Stimulated activated CD4-positive, alpha-beta T cell treated with anti-CD3 and anti-CD28 coated beads, Interleukin-1b, Interleukin-23, amount 100 ng/mL, for 24 hours (primary cell): ENCODE measurements at places on chromosomes 5 and 9.

- no peak for DNase-seq
These were observed 59.1 kb upstream of the ZFAND5 start for GRCh38 chr9:72424131-72424530.

GRCh38 chr5:14675865-14676300, 11.4 kb downstream of the OTULIN start:
- DNase-seq, result no peak

DNA sequence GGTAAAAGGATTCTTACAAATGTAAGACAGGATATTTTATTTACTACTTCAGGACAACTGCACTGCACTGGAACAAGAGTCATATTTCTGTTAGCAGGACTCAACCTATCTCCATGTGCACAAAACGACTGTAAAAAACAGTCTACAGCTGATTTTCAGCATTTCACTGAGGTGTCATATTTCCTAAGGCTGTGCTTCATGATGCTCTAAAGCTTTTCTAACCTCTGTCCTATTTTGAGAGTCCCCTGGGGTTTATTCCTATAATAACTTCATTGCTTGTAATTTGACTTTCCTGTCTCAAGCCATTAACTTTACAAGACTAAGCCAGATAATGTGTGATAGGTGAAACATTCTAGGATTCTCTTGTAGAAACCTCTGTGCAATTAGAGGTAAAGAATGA, 472.3 kb downstream of the HINT1 start:
- DNase-seq, result no peak

DNA sequence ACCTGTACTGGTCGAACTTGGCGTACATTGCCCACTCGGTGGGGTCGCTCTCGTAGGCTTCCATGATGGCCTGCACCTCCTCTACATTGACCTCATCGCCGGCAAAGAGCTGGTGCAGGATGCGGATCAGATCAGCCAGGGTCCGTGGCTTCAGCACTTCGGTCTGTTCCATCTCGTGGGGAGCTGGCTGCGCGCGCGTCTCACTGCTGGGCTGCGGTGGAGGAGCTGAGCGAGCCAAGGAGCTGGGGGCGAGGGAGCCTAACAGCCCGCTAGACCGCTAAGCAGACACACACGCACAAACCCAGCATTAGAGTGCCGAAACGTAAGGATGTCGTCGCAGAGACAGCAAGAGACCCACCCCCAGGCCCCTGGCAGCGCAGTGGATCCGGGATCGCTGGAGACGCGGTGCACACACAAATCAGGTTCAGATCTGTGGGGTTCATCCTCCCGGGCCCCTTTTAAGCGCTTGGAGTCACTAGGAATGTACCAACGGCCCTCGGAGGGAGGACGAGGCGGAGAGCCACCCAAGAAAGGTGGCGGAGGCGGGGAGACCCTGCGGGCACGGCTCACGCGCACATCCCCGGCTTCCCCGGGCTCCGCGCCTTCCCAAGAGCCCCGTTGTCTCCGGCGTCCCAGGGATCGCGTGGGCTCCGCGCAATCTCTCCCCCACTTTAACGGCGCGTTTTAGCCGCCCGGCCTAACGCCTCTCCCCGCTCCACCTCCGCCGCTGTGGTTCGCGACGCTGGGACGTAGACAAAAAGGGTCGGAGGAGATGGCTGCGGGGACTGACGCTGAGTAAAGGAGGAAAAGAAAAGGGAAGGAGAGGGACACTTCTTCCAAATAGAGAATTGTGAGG, at the start of gene CDO1:
TSS of gene CDO1 (minus strand) at position 434 of the 856 bp plus-strand sequence. CDS start at position 172, 262 bp downstream.
- no peak for DNase-seq

- no peak for DNase-seq
These were observed 170.5 kb upstream of the SMIM23 start for GRCh38 chr5:171614971-171615653.

- DNase-seq, result no peak
These were observed 33.7 kb downstream of the LHX3 start for GRCh38 chr9:136171009-136171800.

GRCh38 chr5:142976861-142977260, 206.7 kb downstream of the ARHGAP26 start:
- no peak for DNase-seq

DNA sequence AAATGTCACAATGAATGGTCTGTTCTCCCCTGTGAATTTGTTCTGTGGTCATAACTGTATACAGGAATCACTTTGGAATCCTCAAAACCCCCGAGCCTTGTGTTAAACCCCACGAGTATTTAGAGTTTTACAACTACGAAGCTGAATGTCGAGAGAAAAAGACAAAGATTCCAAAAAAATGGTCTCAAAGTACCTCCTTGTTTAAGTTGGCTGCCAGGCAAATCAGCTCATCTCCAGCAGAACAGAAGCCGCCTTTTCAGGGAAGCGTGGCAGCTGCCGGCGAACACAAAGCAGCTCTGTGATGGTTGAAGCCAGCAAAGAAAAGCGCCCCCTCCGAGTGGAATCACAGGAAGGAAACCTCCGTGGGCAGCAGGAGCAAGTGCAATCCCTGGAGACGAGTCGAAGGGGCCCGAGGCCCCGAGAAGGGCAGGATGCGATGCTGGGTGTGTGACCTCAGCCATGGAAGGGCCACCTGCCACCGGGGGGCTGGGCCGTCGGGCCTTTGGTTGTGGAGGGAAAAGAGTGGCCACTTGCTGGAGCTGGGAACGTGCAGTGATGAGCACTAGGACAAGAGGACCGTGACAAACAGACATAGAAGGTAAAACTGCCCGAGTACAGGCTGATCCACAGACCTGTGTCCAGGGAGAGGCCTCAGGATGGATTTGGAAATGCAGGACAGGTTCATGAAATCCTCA, 706.4 kb downstream of the SEMA5A start:
- DNase-seq, result no peak

DNA sequence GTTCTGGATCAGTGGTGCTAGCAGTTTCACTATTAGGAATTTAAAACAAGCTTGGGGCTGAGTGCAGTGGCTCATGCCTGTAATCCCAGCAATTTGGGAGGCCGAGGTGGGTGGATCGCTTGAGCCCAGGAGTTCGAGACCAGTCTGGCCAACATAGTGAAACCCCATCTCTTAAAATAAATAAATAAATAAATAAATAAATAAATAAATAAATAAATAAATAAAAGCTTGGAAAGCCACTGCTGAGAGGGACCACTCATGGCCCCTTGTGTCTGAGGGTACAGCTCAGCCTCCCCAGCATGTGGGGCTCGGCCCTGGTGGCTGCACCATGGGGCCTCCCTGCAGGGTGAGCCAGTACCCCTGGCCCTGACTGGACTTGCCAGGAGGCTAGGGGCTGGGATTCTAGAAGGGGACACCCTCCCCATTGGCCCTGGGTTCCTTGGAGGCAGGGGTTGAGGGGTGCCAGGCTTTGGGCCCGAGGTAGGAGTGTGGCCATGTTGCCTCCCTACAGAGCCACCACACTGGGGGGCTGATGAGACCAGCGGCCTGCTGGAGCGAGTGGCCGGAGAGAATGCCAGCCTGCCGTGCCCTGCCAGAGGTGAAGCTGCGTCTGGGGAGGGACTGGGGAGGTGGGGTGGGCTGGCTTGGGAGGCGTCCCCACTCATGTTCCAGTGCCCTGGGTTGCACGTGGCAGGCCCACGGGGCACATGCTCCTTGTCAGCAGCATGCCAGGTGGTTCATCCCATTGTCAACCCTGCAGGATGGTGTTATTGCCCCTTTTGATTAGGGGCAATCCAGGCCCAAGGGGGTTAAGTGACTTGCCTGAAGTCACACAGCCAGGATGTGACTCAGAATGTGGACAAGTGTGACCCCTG, 76.5 kb downstream of the HMCN2 start:
- DNase-seq, result no peak

DNA sequence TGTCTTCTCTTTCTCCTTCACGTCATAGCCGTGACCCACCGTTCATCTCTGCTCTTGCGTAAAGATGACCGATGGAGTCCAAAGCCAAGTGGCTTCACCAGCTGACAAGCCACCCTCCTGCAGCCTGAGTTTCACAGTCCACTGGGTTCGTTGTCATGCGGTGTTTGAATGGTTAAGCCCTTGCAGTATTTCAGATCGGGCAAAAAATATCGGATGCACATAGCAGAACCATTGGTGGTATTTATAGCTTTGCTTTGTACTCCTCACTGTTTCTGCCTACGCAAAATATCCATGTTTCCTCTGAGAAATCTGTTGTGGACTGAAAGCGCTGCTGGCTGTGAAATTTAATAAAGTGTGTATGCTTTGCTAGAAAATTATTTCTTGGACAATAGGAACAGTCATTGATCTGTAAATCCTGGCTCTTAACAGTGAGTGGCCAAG, 34.5 kb upstream of the NCS1 start:
- DNase-seq, result no peak

DNA sequence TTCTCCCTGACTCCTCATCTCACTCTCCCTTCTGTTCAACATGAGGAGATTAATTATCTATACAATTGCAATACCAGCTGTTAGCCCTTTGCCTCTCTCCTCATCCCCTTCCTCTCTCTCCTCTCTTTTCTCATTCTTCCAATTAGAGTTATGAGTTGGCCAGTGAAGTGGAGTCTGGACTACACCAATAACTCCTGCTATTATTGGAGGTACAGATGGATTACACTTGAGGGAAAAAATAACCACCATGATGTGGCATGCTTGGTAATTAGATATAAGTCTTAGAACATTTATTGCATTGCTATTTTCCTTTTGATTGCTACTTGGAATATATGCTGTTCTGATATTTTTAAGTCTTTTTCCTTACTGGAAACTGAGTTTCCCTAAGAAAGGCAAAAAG, 159.2 kb downstream of the FRMD3 start:
- DNase-seq, result no peak

- DNase-seq, result no peak
These were observed 66.2 kb downstream of the IZUMO3 start for GRCh38 chr9:24479361-24480059.

- no peak for DNase-seq
These were observed 66.5 kb downstream of the ERCC6L2 start for GRCh38 chr9:95942016-95942415.

DNA sequence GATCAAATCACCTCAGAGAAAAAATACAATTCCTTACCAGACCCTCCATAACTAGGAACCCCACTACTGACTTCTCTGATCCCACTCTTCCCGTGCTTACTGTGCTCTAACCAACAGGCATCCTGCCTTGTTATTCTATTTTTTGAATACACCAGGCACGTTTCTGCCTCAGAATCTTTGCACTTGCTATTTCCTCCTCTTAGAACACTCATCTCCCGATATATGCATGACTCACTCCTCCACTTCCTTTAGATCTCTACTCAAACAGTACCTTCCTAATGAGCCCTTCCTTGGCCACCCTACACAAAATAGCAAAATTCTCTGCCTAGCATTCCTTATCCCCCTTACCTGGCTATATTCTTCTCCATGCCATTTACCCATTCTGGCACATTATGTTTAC, 43.9 kb downstream of the MAPKAP1 start:
- DNase-seq, result no peak

- no peak for DNase-seq
These were observed 80.5 kb downstream of the IRX2 start for GRCh38 chr5:2670940-2671339.

GRCh38 chr5:169707686-169708085, 70.6 kb downstream of the DOCK2 start:
- no peak for DNase-seq

GRCh38 chr9:89661956-89662717, 57.3 kb downstream of the GADD45G start:
- DNase-seq, result no peak

DNA sequence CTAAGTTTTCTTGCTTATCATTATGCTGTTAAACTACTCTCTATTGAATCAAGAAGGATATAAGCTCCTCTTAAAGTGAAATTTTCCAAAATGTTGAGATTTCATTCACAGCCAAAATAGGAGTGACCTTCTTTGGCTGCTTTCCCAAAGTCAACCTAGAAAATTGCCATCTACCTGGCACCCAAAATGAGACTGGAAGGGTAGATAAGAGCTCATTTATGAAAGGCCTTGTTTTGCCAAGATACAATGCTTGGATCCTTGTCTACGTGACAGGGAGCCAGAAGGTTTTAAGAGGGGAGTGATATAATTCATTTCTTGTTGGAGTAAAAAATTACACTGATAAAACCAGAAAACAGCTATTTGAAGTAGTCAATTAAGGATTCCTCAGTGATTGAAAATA, 287.1 kb downstream of the IZUMO3 start:
- DNase-seq, result no peak

GRCh38 chr5:109744261-109744660, 54.5 kb downstream of the MAN2A1 start:
- no peak for DNase-seq

GRCh38 chr9:110742741-110743371, 74.3 kb downstream of the MUSK start:
- DNase-seq, result no peak

DNA sequence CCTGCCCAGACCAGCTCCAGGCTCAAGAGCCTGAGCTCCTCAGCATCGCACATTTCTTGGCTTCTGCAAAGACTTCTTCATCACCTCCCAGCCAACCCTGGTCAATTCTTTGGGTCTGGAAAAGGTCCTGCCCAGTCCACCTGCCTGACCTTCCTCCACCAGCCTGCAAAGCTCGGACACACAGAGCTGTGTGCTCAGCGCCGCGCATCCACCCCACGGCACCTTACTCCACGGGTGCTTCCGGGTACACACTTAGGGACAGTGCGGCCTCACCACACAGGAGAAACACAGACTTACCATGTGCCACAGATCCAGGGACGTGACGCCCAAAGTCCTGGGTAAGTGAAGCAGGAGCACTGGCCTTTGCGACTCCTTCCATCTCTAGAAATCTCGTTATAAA, 97.3 kb downstream of the KCNT1 start:
- no peak for DNase-seq

- no peak for DNase-seq
These were observed 165.4 kb downstream of the TRIO start for GRCh38 chr5:14308384-14309154.

DNA sequence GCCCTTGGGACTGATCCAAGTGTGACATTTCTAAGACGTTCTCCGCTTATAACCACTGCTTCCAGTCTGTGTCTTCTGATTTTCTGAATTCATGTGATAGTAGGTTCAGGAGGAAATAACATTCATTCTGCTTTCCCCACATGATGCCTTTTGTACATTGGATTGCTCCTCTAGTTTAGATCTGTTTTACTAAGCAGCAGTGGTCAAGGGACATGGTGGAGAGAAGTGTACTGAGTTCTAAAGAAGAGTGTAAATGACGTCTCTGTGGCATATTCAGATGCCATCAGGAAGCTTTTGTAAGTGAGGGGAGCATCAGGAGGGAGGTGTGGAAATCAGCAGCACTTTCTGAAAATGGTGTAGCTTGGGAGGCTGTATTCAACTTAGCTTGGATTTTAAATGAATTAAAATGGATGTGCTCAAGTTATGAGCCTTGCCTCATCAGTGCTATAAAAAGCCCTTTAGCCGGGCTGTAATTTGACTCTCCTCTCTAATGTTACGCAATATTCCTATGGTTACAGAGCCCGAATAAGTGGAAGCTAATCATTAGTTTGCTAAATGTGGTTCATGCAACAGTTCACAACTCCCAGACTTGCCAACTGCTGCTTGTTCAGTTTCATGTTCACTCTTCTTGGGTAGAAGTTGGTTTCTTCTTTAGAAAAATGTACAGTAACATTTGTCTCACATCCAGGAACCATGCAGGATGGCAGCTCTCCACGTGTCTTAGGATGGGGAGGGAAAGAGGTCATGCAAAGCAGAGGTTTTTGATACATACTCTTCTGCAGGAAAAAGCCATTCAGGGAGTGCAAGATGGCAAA, 281.3 kb downstream of the ARHGAP26 start:
- no peak for DNase-seq
